ENCODE measurements at places on chromosomes 12 and 14.

GRCh38 chr12:76303989-76304460, 44.2 kb downstream of the BBS10 start:
- no peak for DNase-seq

DNA sequence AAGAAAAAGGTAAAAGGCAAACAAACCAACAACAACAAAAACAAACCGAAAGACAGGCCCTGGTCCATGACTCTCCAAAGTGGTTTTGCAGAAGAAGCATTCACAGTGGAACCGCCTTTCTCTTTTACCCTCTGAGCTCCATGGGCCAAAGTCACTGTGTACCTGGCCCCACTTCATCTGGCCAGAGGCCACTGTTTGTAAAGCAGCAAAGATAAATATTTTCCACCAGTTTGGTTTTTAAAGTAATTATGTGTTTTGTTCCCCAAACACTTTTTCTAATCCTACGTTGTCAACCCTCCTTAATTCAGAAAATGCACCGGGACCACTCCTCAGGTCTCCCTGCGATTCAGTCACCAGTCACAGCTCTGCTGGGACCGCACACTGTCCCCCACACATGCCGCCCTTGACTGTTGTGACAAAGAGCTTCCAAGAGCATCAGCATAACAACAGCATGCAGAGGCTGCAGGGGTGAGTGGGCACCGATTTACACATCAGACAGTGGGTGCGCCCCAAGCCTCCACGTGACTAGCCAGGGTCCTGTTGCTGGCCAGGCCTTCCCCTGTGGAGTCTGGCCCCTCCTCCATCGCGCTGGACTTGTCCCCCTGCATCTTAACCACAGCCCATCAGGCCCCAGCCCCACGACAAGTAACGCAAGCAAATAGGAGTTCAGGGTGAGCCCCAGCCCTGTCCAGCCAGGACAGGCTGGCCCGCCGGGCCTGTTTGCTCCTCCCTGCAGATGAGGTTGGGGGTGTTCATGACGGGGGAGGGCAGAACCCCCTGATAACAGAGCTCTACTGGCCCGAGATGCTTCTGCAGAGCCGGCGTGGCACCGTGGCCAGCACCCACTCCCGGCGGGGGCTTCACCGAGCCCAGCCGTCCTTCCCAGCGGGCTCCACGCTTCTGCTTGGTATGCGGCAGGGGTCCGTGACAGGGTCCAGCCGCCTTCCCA, 65.2 kb upstream of the DIO3 start:
- no peak for DNase-seq

DNA sequence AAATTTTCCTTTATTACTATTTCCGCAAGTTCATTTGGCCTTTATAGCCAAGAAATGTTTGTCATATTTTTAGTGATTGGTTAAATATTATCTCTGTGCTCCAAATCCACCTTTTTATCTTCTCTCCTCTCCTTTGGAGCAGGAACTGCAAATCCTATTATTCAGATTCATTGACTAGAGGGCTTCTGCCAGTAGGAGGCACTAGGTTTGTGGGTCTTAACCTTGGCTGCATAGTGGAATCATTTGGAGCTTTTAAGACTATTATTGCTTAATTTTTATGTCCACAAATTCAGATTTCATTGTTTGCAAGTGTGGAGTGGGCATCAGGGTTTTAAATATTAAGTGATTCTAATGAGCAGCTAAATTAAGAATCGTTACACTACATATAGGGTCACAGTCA, 75.3 kb upstream of the SYT10 start:
- DNase-seq, result no peak

GRCh38 chr12:64840119-64840518, 15.7 kb downstream of the TBC1D30 start:
- DNase-seq, result no peak

DNA sequence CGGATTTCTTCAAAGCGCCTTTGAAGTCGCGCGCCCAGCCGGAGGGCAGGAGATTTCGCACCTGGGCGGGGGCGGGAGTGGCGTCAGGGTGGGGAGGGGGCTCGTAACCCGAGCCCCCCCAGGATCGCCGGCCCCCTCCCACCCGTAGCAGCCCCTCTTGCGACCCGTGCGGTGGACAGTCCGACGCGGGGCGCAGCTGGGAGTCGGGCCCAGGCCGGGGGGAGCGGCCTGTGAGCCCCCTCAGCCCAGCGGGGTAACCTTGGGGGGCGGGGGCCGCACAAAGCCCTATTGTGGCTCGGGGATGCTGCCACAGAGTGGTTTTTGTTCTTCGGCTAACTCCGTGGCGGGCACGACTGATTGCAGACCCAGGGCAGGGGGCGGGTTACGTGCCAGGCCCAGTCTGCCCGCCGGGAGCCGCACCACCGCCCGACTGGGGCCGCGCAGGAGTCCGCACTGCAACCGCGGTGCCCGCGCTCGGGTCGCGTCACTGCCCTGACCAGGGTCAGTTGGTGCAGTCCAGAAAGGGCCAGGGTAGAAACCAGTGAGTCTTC, 4.2 kb upstream of the AAAS start:
- DNase-seq, result peak; percentile 22

- DNase-seq, result no peak
These were observed 88.8 kb downstream of the ATXN7L3B start for GRCh38 chr12:74626397-74626796.

DNA sequence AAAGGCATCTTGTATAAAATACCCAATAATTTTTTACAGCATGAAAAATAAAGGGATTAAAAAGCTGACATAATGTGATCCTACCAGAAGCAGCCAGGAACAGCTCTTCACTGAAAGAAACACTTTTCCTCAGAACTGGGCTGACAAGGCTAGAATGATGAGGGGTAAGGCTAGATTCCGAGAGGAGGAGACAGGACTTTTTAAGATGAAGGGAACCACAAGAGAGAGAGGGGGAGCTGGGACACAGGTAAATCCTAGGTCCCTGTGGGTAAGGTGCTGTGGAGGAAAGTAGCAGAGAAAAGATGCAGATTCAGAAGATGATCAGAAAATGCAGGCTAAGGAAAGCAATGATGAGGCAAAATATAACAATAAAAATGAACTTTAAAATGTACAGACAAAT, 29.5 kb downstream of the C2CD5 start:
- no peak for DNase-seq

DNA sequence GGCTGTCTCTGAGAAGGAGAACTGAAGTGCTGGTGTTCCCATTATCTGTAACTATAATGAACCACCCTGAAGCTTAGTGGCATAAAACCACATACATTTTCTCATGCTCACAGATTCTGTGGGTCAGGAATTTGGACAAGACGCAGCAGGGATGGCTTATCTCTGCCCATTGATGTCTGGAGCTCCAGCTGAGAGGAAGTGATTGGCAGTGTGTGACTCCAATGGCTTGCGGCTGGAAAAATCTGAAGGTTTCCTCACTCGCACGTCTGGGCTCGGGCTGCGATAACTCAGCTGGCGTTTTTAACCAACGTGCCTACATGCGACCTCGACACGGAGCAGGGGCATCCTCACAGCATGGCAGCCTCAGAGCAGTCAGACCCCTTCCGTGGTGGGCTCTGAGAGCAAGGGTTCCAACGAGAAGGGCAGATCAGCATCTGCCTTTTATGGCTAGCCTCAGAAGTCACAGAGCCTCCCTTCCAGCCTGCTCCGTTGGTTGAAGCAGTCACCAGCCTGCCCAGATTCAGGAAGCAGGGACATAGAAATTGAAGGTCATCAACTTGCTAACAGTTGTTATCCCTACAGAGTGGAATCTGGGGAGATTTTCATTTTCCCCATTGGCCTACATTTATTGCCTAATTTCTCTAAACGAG, 143.3 kb upstream of the BCL2L14 start:
- no peak for DNase-seq

DNA sequence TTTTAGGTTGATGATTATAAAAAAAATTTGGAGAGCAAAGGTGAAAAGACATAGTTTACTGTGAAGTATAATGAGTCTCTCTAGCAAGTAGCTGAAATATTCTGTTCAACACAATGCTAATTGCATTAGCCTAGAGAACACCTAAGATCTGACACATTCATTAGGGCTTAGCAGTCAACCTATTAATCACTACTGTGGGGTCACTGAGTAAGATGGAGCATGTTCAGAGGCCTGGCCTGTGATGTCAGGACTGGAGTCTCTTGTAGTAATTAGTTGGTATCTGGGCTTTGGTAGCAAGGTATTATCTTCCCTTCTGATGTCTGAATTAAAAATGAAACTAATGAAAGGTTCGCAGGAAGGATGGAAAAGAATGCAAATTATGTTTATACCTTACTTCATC, 112.7 kb downstream of the SLC16A7 start:
- peak; percentile 96 for DNase-seq

GRCh38 chr12:92504594-92504981, 198.2 kb upstream of the PLEKHG7 start:
- DNase-seq, result no peak

DNA sequence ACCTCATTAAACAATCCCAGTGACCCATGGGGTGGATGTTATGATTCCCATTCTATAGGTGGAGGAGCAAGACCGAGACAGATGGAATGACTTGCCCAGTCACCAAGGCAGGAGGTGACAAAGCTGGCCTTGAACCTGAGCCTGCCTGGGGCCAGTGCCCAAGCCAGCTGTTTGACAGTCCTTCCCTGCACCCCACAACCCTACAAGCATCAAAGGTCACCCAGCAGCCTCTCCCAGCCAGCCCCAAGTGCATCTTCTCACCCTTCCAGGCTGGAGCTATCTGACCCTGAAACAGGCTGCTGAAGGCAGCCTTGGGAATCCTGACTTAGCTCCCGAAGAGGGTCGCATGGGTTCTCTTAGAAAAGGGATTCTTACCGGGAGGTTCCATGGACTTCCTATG, 20.3 kb downstream of the MMAB start:
- no peak for DNase-seq

DNA sequence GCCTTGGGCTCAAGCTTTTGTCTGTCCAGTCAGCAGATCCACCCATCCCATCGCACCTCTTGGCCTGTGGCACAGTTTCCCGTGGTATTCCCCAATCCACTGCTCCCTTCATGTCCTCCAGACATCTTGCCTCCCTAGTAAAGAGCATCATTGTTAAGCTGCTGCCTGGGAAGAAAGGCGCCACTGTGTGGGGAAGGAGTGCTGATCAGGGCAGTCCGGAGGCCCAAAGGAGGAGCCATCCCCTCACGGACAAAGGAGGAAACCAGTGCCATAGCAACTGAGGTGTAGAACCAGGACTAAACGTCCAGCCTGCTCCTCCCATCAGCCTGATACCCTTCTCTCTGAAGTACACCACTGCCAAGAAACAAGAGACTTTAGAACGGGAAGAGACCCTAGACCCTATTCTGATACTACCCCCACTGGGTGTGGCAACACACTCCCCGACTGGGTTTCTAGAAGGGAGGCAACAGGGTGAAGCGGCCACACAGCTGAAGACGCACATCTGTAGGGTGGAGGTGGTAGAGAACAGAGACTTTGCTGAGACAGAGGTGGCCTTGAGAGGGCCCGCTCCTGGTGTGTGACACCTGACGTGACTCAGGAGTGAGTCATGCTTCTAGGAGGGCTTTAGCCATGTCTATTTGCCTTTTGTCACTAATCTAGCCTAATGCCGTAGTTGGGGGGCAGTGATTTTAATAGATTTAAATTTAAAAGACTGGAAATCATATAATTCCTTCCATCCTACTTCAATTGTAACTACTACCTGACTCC, 185.0 kb downstream of the DPF3 start:
- no peak for DNase-seq

- no peak for DNase-seq
These were observed 237.3 kb upstream of the GRIP1 start for GRCh38 chr12:66916189-66916588.

DNA sequence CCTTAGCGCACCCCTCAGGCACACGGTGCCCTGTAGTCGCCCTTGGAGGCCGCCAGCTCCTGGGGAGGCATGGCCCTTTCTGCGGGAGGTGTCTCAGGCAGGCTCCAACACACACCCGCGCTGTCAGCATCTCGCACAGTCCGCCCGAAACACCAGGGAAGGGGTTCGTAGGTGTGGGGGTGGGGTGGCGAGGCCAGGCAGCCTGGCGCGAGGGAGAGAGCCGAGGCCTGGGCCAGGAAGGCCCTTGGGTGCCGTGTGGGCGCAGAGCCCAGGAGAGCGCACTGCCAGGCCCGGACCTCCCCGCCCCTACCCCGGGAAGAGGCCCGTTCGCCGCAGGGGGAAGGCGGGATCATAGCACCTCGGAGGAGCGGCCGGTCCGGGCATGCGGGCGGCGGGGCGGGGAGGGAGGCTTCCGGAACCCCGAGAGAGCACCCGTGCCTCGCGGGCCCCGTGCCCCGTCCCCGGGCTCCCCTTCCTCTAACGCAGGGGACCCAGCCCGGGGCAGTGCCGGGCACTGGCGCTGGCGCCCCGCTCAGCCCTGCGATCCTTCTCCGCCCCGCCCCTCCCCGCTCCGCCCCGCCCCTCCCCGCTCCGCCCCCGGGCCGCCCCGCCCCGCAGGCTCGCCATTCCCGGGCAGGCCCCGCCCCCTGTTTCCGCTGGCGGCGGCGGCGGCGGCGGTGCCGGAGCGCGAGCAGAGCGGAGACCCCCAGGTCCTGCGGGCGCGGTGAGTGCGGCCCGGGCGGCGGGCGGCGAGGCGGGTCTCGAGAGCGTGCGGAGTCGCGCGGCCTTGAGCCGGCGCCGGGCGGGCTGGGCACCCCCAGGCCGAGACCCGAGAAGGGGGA, at the start of gene TSPAN9:
Gene TSPAN9 (plus strand): TSS at position 650 of the 842 bp plus-strand sequence. CDS start 123,815 bp downstream, outside the sequence.
- no peak for DNase-seq

GRCh38 chr14:67722293-67722692, 20.6 kb downstream of the RDH12 start:
- peak; percentile 61 for DNase-seq

DNA sequence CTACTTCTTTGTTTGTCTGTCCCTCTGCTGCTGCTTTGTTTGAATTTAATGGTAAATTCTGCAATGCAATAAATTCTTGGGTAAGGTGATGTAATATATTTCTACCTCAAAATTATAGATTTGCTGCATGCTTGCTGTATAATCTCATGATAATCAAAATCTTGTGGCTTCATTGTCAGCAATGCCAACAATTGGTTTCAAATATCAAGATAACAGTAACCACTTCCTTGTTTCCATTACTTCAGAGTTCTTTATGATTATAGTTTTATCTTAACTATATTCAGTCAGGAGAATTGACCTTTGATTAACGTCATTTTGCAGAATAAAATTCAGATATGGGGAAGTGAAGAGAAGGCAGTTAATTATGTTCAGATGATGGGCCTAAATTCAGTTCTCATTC, 30.2 kb upstream of the RNU6-8 start:
- no peak for DNase-seq

DNA sequence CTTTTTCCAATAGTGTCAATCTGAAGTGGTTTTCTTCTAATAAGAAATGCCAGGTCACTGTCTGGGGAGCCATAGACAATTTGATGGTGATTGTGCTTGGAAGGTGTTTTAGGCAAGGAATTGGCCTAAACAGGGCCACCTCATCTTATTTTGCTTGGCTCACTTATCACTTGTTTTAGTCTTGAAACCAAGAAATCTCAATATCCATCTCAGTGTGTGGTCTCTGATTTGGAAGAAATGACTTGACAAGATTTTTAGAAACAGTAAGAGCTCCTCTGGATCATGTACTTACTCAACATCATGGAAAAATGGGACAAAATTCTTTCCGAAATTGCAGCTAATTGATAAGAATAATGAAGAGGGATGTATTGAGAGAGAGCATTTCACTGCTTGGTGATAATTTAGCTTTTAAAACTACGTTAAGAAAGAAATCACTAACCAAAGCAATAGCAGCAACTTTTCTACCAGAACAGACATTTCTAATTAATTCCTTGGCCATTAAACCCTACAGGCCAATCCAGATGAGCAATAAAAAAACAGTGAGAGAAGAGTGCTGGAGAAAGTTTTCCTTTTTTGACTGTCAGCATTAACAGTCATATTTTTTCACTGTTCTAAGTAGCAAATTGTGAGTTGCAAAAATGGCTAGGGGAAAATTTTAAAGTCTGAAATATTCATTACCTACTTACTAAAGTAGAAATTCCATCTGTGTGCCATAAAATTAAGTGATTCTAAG, 157.3 kb downstream of the AEBP2 start:
- DNase-seq, result no peak
